Left kidney (tissue), 8 donors: ENCODE measurements at places on chromosomes 5 and 9.

DNA sequence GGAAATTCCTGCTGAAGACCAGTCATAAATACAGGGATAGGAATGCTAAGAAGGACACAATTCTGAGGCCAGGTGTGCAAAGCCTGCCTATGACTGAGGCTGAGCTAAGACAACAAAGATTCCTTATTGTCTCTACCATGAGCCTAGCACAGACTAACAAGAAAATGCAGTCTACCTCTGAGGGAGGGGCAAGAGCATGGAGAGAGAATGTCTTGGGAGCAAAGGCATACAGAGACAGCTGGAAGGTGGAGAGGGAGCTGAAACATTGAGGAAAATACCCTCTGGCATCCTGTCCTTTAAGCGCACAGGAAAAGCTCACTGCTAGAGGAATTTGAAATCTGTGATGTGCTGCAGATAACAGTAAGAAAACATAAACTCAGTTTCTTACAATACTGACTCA is 8.8 kb upstream of the C9orf40 start:
- no peak for DNase-seq

DNA sequence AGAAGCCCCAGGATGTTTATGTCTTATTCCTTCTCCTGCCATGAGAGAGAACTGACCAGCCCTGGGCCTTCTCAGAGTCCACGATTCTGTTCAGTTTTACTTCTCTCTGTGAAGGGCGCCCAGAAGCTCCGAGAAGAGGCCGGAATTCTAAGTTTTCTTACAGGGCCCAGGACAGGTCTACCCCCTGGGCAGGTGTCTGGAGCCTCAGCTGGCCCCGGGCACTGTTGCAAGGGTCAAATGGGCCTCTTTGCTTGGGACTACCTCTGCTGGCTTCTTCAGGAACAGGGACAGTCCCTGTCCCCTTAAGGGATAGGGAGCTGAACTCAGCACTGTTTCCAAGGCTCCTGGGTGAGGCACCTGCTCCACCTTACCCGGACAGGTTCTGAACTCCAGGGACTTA is 55.0 kb downstream of the RASGEF1C start:
- no peak for DNase-seq

DNA sequence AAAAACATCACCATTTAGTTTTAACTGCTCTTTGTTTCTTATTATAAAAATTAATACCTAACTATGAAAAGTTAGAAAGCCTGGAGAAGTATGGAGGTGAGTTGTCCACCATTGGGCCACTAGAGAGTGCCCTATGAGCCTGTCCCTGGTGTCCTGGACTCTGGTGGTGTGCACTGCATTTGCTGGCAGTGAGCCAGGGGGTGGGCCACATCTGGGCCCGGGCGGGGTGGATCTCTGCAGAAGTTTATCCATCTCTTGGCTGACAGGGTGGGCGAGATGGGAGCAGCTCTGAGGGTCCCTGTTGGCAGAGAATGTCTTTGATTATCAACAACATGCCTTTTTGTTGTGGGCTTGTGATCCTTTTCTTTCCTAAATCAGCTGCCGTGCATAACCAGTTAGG is 8.2 kb downstream of the TENT4A start:
- no peak for DNase-seq

DNA sequence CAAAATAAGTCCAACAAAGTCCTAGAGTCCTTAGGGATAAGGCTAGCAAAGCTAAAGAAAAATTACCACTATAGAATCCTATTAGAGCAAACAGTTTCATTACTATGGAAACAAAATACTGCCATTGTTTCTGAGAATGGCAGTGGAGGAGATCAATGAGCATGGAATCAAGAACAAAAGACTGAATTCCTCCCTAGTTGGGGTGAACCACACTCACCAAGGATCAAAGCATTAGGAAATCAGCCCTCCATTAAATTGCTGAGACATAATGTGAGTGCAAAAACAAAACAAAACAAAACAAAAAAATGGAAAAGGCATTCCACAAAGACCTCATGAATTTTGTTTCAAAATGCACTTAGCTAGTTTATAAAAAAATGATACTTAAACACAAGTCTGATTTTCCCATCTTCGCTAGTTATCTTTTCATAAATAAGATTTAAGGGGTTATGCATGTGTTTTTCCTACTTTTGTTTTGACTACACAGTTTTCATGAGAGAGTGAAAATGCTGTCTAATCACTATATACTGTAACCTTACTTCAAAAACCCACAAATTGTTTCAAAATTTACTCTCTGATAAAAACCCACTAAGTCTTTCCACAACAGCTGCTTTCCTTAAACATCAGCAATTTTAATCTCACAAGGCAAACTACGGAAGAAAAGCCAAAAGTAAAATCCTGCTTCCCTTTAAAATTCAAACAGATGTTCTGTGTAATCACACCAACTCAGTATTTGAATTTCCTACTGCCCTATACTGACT is 9.7 kb downstream of the SERINC5 start:
- DNase-seq: peak; percentile 53

GRCh38 chr9:26261503-26262330 is 583.5 kb upstream of the TUSC1 start:
- no peak for DNase-seq

DNA sequence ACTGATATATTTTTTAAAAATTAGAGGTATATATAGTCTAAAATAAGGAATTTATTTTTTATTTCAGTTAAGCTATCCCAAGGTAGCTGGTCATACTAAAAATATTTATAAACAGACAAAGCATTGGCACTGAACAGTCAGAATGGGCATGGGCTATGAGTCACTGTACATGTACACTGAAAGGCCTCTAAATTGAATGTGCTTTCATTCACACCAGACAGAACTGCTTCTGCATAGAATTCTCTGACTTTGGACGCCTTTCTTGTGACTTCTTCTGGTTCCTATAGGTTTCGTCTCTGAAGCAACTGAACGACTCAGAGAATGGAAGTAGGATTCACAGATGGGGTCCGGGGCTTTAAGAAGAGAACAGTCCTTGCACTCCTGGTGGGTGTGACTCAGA is 394.8 kb upstream of the MEF2C start:
- no peak for DNase-seq

GRCh38 chr9:70617033-70617828 is 202.8 kb upstream of the KLF9 start:
- no peak for DNase-seq

DNA sequence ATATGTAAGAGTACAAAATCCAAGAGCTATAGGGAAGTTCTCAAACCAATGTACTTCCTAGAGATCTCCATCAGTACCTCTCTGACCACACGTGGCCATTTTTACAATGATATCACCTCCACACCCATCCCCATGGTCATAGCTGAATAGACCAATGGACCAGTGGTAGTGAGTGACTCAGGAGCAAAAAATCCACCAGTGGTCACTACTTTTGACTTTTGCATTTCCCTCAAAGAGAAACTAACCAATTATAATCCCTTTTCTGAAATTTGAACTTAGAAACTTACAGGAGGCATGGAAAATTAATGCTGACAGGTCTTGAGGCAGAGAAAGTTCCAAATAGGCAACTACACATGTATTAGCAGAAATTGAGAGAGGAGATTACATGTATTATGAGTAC is 238.4 kb downstream of the TRPM3 start:
- DNase-seq: no peak

DNA sequence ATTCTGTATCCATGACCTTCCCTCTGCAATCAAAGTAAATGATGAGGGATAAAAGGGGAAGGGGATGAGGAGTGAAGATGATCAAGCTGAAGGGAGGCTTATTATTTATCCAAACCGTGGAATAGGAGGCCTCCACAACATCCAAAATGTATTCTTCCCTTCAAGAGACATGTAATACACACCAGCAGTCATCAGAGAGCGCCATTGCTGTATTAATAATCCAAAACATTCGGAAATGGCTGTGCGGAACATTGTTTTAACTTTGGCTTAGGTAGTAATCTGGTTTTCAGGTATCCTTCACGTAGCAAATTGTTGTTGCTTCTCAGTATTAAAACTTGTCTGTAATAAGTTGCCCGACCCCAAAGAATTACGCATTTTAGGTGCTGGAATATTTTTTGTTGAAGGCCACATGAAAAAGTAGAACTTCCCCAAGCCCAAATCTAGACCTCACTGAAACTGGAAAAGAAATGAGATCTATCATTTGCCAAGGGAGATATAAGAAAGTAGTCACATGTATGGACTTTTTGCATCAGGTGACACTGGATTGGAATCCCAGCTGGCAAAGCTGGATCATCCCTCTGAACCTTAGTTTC is 2.6 kb upstream of the BOD1 start:
- peak; percentile 68 for DNase-seq

GRCh38 chr9:37559125-37559524 is 17.1 kb downstream of the FBXO10 start:
- no peak for DNase-seq

GRCh38 chr5:34684281-34684979 is 28.3 kb downstream of the RAI14 start:
- DNase-seq: peak; percentile 73

DNA sequence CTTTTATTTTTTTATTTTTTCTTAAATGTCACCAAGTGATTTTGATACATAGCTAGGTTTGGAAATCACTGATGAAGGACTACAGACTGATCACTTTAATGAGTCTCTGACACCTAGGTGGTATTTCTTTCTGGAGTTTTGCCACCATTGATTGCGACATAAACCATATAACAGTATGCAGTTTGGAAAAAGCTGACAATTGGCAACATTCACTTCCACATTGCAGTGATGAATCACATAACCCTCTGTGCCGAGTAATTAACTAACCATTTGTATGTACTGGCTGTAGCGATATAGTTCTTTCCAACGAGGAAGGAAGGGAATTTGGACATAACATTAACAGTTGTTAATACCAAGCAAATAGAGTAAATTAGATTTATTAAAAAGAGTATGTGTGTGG is 222.9 kb upstream of the EFNA5 start:
- no peak for DNase-seq

DNA sequence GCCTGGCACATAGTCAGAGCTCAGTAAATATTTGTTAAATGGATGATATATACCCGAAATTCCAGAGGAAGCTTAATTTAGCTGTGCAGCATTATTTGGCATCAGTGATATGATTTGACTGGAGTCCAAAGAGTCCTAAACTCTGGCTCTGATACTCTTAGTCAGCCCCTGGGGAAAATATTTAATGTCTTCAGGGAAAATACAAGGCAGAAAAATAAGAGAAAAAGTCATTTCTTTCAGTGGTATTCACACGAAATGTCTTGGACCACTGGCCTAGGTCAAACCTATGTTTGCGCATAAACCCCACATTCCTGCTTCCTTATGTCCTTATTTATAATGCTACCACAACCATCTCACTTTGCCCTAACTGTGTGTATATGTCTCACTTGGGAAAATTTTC is 23.8 kb downstream of the GLRA1 start:
- DNase-seq: no peak
